ENCODE measurements at places on chromosomes 5 and 9.

DNA sequence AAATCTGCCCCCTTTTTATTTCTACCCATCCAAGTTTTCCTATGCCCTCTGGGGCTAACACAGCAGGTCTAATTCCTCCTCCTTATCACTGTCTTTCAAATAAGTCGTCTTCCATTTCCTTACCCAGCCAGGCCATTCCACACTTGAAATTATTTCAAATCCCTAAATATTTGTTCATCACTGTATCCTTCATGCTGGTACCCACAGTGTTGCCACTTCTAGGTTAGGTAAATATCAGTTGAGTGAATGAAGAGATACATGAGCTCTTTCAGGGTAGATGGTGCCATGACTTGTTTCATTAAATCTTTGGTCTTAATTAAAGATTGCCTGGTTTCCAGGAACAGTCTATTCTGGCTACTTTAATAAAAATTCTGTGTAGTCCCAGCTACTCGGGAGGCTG lies 35.6 kb upstream of the ADRA1B start:
- DNase-seq, result no peak

GRCh38 chr5:65778126-65778525 lies 56.1 kb downstream of the NLN start:
- no peak for DNase-seq

GRCh38 chr9:76644171-76644570 lies 120.1 kb upstream of the PCA3 start:
- DNase-seq, result no peak

GRCh38 chr9:110069326-110070248 lies 138.4 kb downstream of the C9orf152 start:
- DNase-seq, result peak; percentile 98

- DNase-seq, result peak; percentile 59
These were observed 35.3 kb upstream of the SMIM23 start for GRCh38 chr5:171750311-171750788.

DNA sequence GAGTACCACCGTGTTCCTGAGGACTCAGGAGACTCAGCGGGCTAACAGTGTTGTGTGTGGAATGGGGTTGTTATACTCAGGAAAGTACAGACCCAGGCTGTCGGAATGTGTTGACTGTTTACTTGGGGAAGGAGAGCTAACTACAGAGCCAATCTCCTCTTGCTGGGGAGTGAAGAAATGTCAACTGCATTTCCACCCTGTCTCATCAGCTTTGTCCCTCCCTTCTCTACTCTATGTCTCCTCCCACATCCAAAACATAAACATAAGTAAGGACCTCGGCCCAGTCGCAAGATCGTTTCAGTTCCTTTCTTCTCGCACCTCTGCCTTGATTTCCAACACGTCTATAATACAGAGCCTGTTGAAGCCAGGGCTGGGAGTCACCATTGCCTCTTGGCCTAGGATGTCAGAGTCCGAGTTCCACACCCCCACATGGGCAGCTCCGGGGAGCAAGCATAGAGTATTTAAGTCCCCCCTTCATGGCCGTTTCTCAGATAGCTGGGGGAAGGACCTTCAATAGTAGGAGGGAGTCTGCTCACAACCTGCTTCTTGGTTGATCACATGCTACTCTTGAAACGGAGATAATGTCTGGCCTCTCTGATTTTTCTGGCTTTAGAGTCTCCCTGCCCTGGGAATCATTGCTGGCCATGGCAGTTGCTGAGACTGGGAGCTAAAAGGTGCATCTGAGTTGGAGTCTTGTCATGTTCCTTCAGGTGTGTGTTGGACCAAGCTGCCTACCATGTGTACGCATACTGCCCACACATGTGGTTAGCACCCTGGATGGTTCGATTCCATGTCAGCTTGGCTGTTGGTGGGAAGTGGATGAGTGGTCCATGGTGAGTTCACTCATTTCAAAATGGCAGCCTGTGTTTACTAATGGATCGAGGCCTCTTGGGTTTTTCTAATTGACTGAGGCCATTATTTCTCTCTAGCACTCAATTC lies 147.3 kb downstream of the MTX3 start:
- no peak for DNase-seq

GRCh38 chr5:132176521-132176945 lies 51.1 kb downstream of the P4HA2 start:
- no peak for DNase-seq

- no peak for DNase-seq
These were observed 30.6 kb downstream of the GFRA3 start for GRCh38 chr5:138243794-138244193.

- DNase-seq, result no peak
These were observed 20.9 kb upstream of the PRUNE2 start for GRCh38 chr9:76926846-76927245.

GRCh38 chr5:37005252-37005651 lies 128.7 kb downstream of the NIPBL start:
- peak; percentile 37 for DNase-seq

DNA sequence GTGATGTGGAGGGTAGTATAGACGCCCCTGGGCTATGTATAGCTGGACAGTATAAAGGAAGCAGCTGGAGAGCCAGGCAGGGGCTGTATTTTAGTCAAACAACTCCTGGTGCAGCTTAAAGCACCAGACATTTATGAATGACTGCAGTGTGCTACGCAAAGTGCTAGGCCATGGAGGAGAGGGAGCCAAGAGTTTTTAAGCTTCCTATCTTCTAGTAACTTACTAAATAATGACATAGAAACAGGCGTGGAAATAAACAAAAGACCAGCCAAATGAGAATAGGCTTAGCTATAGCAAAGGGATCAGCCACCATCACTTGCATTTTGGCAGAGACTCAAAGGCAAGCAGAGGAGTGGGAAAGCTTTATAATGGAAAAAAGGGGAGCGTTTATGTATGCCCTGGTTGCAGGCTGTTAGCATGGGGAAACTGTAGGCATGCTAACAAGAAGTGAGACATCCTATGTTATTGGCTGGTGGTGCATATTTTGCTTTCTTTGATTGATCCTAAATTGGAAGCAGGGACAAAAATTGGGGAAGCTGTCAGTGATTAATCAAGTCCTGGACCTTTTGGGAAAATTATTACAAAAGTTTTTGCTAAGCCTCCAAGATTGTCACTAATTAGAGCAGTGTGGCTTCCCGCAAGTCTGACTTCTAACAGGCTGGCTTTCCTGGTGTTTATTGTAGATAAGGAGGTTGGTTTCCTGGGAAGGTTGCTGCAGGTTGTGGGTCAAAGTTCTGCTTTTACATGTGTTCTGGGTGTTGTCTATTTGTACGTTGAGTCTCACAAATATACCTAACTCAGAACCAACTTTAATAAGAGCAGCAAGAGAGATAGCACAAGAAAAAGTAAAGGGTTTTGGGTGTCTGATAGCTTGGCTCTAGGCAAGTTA lies 46.6 kb downstream of the RAB3C start:
- DNase-seq, result no peak

DNA sequence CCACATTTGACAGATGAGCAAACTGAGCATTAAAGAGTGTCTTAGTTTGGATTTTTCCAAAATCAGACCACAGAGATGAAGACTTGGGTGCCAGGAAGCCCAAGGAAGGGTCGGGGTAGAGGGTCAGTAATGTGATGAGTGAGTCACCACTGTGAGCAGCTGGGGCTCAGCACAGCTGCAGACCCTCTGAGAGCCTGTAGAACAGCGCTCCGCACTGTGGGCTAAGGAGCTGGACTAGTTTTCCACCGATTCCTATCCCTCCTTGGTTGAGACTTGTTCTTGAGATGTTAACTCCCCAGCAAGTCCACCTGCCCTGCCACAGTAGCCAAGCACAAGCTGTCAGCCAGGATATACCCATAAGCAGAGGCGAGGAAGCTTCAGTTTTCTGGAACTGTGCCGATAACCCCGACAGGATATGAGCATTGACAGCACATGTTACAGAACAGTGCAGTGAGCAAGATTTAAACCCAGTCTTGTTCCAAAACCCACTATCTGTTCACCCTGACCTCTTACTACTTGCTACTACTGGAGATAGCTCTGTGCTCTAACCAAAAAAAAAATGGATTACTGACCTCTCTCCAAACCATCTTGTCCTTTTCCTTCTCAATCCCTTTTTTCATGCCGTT lies 31.8 kb downstream of the EGFLAM start:
- no peak for DNase-seq

DNA sequence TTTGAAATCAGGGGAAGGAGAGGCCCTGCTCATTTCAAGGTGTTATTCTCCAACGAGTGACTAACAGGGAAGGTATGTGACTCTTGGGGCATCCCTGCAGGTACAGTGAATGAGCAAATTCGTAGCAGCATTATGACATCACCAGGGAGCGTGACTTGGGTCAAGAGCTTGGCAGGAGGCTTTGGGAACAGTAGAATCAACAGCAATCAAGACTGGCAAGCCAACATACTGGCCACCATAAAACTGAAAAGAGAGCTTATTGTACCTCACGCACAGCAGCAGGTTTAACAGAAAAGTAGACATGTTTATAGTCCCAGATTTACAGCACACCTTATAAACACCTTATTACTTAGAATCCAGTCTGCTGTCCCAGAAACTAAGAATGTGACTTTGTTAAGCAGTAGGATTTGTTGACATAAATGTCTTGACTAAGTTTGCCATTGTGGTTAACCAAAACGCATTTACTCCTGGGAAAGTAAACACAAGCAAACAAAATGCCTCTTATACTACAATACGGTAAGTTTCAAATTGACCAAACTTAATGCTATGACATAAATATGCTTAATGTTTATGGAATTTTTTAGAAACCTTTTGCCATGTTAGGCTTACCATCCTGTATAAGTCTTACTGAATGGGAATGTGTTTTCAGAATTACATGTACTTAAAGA lies 297.8 kb downstream of the NPR3 start:
- no peak for DNase-seq

GRCh38 chr5:149380466-149381121 lies 1.5 kb upstream of the IL17B start:
- DNase-seq, result no peak

- DNase-seq, result no peak
These were observed 79.2 kb upstream of the SPIN1 start for GRCh38 chr9:88308831-88309560.

- DNase-seq, result peak; percentile 42
These were observed 77.9 kb downstream of the SLIT3 start for GRCh38 chr5:169222934-169223594.

GRCh38 chr9:84636436-84636835 lies 33.1 kb upstream of the NTRK2 start:
- no peak for DNase-seq

DNA sequence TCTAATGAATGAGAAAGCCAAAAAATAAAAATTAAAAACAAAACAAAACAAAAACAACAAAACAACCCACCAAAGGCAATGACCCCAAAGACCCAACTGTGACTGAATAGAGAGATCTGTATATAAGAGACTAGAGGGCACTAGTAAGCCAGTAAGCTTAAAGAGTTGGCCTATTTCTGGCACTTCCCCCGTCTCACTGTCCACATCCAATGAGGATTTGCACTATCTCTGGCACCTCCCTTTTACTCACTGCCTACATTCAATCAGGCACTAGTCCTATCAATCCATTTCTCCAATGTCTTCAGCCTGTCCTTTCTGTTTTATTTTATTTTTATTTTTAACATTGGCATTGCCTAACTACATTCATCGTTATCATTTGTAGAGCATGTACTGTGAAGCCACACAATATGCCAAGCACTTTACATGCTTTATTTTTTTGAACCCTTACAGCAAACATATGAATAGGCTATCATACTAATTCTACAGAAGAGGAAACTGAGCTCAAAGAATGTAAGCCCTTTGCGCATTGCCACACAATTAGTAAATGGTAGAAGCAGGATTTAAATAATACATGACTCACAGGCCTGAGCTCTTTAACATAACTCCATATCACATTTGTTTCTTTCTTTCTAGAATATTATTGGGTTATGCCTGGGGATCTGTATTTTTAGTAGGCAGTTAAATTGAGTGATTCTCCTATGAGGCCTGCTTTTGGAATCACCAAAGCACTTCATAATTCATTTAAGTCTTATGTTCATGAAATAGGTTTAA lies 70.0 kb downstream of the C6 start:
- no peak for DNase-seq

DNA sequence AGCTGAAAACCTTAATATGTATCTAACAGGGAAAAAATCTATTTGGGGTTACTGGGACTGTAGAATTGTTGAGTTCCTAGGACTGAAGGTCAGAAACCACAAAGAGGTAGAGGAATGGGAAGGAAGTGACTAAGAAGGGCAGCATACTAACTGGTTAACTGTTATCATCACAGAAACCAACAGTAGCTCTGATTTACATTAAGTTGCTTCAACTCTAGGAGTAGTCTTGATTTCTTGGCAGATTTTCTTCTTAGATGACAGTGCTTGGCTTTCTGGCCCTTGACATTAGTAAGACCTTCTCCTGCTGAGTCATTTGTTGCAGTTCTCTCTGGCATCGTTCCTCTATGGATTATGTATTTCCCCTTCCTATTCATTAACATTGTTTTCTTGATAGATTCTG lies 116.1 kb upstream of the RASA1 start:
- DNase-seq, result peak; percentile 97

GRCh38 chr5:77210091-77210963 lies at the start of gene PDE8B:
Gene PDE8B (plus strand): TSS chr5:77210680. CDS start chr5:77210926, 246 bp downstream.
- DNase-seq, result no peak

DNA sequence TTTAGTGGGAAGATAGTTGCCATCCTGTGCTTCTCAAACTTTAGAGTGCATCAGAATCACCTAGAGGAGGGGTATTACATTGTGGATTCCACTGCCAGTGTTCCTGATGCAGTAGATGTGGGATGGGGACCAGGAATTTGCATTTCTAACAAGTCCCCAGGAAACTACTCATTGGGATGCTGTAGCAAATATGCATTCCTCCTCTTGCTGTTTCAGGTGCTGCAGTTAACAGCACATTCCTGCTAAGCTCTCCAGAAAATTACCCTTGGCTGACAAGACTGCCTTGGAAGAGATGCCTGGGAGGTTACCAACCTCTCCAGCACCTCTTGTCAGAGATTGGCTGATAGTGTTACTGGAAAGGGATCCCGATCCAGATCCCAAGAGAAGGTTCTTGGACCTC lies 270.5 kb downstream of the OSTF1 start:
- DNase-seq, result no peak

DNA sequence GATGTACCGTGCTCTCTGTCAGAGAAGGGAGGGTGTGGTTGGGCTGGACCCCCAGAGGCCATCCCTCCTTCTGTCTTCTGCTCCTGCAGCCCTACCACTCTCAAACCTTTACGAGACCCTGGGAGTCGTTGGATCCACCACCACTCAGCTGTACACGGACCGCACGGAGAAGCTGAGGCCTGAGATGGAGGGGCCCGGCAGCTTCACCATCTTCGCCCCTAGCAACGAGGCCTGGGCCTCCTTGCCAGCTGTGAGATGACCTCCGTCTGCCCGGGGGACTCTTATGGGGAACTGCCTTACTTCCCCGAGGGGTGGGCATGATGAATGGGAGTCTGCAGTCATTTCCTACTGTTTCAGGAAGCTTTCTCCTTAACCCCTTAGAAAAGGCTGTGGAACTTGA lies 17.5 kb downstream of the TGFBI start:
- no peak for DNase-seq

- DNase-seq, result no peak
These were observed 23.9 kb downstream of the VCP start for GRCh38 chr9:35048511-35048910.

GRCh38 chr5:73093943-73094342 lies 26.4 kb upstream of the TMEM171 start:
- peak; percentile 76 for DNase-seq

- DNase-seq, result peak; percentile 91
These were observed 36.5 kb downstream of the HABP4 start for GRCh38 chr9:96486386-96487028.

GRCh38 chr5:135112008-135112725 lies 78.1 kb upstream of the PITX1 start:
- DNase-seq, result no peak

- no peak for DNase-seq
These were observed 47.4 kb upstream of the GLDC start for GRCh38 chr9:6692881-6693361.

Data from fibroblast of mammary gland (primary cell).